ENCODE measurements at places on chromosomes 4 and X.

- DNase-seq, result no peak
These were observed 104.6 kb downstream of the PPP1R2C start for GRCh38 chrX:42673301-42673810.

DNA sequence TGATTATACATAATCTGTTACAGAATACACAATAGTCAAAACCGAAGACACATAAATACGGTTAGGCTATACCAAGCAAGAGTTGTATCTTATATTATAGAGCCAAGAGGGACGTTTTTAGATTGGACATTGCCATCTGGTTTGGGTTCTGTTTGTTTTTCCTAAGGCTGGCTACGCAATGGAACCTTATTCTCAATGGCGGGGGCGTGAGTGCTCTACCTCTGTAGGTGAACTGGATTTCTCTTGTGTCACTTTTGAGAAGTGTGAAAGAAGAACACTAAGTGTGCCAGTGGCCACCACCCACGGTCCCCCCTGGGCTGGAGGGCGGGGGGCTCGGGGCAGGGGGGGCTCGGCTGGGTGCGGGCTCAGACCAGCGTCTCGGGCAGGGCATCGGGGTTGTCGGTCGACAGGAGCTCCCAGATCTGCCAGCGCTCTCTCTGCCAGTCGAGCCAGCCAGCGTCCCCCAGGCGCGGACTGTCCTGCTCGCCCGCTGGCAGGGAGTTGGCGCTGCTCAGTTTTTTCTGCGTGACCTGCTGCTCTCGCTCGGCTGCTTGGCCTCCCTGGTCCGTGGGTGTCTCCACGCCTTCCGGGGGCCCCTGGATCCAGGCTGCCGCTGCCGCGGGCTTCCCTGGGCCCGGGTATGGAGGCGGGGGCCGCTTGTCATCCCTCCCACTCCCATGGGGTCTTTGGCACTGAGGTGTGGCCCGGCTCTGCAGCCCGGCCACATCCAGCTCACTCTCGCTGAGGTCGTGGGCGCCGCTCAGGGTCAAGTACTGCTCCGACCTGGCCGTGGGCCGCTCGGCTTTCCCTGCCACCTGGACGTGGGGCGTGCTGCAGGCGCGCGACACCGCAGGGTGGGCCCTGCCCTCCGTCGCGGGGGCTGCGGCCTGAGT lies 27.6 kb downstream of the HCCS start:
- DNase-seq, result no peak

GRCh38 chr4:87973283-87974169 lies 2.0 kb upstream of the SPP1 start:
- DNase-seq, result peak; percentile 51

- DNase-seq, result no peak
These were observed 43.9 kb upstream of the GC start for GRCh38 chr4:71827826-71828225.

DNA sequence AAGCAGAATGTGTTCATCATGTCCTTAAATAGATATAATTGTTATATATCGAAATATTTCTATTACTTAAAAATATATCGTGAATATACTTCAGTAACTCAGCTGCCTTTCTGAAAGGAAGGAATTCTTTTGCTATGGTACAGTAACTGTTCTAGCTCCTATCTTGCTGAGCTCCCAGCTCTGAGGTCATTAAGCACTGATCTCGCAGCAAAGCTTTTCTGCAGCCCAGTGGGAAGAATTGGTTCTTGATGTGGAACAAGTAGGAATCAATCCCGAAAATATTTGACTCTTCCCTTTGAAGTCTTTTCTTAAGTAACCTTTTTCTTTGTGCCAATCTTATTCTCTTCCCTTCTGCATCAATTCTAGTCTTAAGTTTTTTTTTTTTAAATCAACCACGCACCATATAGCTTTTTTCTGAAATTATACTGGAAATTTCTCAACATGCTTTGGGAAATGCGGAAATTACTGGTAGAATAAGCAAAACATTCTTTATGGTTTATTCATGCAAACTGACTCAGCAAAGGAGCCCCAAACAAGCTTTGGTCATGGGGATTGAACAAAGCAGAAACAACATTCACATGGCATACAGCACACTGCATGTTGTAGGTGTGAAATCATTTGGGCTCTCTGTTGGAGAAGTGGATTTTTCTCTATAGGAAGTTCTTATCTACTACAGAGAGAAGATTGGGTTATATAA lies 428.9 kb upstream of the GNPDA2 start:
- DNase-seq, result no peak

DNA sequence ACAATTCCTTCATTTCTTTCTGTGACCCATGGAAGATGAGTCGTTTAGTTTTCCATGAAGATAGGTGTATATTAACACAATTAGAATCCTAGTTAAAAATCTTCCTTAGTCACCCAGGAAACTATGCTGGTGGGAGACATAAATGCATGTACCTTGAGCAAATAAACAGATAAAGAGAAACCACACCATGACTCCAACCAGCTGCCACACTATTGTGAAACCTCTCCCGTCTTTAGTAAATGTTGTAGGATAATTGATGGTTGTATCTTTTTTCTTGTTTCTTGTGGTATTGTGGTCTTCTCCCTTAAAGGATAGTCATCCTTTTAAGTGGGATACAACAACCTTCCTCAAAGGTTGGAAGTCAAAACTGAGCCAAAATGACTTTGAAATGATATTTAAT lies 103.8 kb upstream of the LEF1 start:
- DNase-seq, result no peak

GRCh38 chr4:8754634-8755589 lies 116.7 kb downstream of the HMX1 start:
- peak; percentile 3 for DNase-seq

DNA sequence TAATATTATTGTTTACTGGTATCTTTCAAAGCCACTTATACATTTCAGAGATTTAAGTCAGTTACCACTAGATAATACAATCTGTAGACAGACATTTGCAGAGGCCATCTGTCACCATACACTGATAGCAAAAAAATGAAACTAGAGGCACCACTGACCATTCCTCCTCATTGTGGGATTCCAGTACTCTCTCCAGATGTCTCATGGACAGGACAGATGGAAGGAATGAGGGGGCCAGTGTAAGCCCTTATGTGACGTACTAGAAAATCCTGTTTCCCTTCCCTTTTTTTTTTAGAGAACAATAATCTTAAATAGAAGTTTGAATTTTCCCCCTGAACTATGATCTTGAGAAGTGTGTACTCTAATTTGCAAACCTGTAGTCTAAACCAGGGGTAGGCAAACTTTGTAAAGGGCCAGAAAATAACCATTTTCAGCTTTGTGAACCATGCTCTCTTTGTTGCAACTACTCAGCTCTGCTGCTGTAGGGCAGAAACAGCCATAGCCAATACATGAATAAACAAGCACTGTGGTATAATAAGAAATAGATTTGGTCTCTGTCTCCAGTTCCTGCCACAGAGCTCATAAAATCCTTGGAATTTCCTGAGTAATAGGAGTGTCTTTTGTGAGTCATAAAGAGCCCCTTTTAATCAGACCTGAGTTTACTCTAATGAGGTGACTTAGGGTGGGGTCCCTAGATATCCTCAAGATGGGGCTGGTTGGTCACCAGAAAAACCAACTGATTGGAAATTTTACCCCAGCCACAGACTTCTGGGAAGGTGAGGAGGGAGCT lies 90.4 kb downstream of the MOSPD2 start:
- no peak for DNase-seq

GRCh38 chrX:107522901-107523300 lies 73.4 kb downstream of the FRMPD3 start:
- no peak for DNase-seq

DNA sequence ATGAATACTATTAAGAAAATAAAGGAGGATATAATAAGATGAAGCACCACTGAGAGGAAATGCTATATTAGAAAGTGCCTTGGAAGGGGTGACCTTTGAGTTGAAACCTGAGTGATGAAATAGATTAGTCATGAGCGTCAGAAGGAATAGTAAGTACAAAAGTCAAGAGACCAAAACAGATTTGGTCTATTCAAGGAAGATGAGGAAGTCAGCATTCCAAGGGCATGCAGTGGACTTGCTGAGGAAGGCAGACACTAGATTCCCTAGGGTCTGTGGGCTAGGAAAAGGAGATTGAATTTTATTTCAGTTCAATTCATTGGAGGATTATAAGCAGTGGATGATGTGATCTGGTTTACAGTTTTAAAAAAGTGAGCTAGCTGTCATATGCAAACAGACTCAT lies 73.0 kb upstream of the WDFY3 start:
- DNase-seq, result no peak

DNA sequence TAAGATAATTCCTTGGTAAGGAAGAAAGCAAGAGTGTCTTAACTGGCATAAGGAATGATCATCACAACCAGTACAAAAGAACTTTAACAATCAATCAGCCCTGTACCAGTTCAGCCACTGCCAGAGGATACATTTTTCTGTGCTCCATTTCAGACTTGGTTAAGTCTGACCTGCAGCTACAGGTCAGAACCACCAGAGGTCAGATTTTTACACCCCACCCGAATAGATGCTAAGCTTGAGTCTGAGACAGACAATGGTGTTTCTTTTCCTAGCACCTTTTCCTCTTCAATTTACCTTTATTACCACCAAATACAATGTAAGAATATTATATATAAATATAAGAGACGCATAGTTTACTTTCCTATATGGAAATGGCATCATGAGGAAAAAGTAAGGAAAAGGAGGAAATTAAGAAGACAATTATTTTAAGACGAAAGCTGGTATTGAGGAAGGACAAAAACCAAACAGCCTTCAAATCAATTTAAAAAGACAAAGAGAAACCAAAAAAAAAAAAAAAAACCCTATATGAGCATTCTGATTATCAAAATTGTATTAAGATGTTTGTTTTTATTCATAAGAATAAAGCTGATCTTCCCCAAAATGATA lies 215.3 kb upstream of the TTC29 start:
- peak; percentile 49 for DNase-seq

GRCh38 chrX:124190440-124190839 lies 142.0 kb upstream of the TEX13D start:
- DNase-seq, result no peak

GRCh38 chr4:3344104-3344503 lies 51.3 kb downstream of the RGS12 start:
- DNase-seq, result no peak

DNA sequence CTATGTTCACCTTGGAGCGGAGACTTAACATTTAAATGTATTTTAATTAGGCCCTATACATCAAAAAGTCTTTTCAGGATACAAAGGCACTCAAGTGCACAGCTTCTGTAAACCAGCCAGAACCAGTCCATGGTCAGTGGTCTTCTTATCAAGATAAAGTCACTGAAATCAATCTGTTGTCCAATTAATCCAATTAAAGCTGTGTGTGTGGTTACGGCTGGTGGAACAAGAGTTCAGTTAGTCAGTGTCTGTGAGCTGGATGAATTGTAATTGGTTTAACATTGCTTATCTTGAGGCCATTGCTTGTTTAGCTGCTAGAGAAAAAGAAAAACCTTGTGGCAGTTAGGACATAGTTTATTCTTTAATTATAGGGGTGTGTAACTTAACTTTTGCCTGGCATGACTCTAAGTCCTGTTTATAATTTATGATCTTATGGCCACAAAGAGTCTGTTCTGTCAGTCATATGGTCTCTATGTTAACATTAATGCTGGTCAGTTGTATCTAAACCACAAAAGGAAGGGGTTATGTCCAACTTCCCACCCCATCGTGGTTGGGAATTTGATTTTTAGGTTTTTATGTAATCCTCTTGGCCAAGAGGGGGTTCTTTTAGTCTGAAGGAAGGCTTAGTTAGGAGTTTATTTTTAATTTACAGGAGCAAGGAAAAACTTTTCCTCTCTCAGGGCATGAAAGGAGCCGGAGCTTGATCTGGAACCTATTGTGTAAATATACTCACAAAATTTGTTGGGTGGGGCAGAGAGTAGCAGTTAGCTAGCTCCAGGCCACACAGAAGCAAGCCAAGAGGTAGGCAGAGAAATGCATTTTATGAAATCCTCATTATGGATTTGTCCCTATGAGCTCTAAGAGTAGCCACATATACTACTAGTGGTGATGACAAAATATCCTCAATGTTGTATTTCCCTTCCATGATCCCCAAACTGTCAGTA lies 665.7 kb upstream of the ACTRT1 start:
- peak; percentile 36 for DNase-seq

Data from BE2C (cell line).